ENCODE measurements at places on chromosomes 4 and X. TPM values are rescaled to one million over a fixed set of nuclear protein-coding genes. Genes with fewer than 3 reads are reported as not detected.

Gene TCEAL1
- total RNA-seq: 10.2 TPM

Gene PABPC1L2B
- total RNA-seq: not detected

Gene AMTN
- not detected for total RNA-seq

Gene SMARCA1
- total RNA-seq: 2.8 TPM

Gene FRYL
- 288 TPM for total RNA-seq

Gene PARM1
- total RNA-seq: 282 TPM

Gene RXFP1
- 0.28 TPM for total RNA-seq

Gene DDX53
- total RNA-seq: not detected

Gene NUP62CL
- total RNA-seq: 3.7 TPM

Gene CABS1
- total RNA-seq: not detected

Gene BEND2
- not detected for total RNA-seq

Gene PLAC1
- total RNA-seq: not detected

Gene MTMR8
- 9.0 TPM for total RNA-seq

Gene HPGD
- total RNA-seq: 208 TPM

Gene TRIML1
- total RNA-seq: not detected

Gene ANXA5
- 84.7 TPM for total RNA-seq

Data from left colon (tissue), 2 donors.